NCI-H2227 treated with DMSO at 0.1 percent for 48 hours (cell line): ENCODE measurements at places on chromosomes 13 and 19.

DNA sequence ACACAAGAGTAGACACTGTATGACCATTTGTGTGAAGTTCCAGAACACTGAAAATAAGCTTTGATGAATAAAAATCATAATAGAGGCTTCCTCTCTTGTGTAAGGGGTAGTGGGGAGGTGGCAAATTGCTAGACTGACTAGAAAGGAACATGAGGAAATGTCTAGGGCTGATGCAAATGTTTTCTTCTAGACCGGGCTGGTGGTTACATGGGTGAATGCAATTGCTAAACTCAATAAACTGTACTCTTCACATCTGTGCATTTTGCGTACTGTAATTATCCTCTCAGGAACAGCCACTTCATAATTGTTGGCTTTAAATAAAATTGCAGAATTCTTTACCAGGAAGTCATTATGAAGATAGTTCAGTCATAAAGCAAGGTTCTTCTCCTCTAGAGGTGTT lies 5.2 kb upstream of the KBTBD7 start:
- DNase-seq: peak; percentile 36

- no peak for DNase-seq
Measured at GRCh38 chr13:110907951-110908898, 6.6 kb downstream of the ANKRD10 start.

DNA sequence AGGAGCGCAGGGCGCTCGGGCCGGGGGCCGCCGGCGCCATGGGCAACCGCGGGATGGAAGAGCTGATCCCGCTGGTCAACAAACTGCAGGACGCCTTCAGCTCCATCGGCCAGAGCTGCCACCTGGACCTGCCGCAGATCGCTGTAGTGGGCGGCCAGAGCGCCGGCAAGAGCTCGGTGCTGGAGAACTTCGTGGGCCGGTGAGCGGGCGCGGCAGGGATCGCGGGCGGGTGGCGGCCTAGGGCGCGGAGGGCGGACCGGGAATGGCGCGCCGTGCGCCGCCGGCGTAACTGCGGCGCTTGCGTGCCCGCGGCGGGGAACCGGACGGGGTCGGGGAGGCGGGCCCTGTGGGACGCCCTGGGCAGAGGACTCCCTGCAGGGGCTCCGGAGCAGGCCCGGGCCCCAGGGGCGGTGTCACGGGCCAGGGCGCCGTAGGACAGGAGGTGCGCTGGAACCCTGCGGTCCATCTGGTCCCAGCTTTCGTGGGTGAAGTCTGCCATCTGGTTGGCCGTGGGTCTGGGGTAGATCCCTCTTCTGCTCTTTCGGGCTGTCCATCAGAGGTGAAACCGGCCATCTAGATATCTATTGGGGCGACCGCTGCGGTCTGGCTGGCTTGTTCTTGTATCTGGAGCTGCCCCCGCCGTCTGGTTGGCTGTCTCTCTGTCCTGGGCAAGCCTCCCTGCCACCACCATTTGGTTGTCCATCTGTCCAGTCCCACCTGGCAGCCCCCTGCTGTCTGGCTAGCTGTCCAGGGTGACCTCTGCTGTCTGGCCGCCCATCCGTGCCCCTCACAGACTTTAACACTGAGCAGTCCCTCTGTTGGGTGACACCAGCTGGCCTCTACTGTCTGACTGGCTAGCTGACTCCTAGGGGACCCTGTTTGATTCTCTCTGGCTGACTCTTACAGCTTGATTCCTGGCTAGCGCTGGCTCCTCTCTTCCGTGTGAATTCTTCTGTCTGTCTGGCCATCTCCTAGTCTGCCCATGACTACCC lies 622 bp downstream of the DNM2 start:
- no peak for DNase-seq

DNA sequence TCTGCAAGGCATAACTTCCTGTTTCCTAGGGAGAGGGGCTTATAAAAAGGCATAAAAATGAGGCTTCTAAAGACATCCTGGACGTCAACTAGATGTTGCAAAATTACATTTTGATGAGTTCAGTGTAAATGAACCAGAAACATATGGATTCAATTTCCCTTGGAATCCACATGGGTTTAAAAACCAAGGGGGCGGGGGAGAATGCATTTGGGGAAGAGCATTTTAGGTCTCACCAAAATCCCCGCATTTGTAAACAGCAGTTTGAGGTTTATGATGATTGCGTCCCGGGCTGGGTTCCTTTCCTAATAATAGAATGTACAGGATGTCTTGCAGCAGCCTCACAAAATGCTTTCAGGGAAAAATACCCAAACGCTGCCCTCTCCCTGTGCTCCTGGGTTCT lies 407.8 kb downstream of the ZNF536 start:
- DNase-seq: no peak

- no peak for DNase-seq
Measured at GRCh38 chr13:34667286-34668218, 274.5 kb upstream of the NBEA start.

GRCh38 chr19:45413497-45413896 lies 7.1 kb downstream of the POLR1G start:
- no peak for DNase-seq

DNA sequence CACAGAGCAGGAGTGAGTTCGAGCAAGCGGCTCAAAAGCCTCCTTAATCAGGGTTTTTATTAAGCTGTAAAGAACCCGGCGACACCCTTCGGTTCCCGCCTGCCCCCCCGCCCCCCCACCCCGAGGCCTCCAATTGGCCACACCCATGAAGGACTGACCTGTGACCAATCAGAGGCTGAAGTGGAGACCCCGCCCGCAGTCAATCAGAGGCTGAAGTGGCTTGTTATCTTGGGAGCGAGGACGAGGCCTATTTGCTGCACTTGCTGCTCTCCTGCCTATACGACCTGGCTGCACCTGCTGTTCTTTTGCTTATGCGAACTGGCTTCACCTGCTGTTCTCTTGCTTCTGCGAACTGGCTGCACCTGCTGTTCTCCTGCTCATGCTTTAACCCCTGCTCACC lies 844.9 kb downstream of the OLFM4 start:
- no peak for DNase-seq

DNA sequence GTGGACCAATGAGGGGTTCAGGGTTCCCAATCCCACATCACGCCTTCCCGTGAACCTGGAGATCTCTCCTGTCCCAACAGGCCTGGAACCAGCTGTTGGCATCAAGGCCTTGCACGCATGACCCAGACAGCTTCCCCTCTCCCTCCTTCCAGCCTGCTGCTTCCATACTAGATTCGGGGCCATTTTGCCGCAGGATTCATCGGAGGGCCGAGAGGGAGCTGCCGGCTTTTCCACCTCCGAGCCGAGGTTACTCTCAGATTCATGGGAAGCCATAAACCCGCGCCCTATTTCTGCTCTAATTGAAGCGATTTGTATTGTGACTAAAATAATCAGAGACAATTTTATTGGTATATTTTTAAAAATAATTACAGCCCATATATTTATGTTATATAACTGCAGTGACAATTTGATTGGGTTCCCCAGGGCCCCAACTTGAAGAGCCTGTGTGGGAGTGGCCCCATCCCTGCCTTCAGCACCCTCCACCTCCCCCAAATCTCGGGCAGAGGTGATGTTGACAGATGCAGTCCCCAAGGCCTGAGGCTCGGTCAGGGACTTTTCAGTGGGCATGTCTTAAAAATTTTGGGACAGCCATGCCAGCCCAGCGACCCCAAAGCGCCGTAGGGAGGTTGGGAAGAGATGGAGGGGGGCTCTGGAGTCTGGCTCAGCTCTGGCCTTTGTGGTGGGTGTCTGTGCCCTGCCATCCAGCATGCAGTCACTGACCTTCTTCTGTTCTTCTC lies 30.8 kb upstream of the PEPD start:
- DNase-seq: no peak

DNA sequence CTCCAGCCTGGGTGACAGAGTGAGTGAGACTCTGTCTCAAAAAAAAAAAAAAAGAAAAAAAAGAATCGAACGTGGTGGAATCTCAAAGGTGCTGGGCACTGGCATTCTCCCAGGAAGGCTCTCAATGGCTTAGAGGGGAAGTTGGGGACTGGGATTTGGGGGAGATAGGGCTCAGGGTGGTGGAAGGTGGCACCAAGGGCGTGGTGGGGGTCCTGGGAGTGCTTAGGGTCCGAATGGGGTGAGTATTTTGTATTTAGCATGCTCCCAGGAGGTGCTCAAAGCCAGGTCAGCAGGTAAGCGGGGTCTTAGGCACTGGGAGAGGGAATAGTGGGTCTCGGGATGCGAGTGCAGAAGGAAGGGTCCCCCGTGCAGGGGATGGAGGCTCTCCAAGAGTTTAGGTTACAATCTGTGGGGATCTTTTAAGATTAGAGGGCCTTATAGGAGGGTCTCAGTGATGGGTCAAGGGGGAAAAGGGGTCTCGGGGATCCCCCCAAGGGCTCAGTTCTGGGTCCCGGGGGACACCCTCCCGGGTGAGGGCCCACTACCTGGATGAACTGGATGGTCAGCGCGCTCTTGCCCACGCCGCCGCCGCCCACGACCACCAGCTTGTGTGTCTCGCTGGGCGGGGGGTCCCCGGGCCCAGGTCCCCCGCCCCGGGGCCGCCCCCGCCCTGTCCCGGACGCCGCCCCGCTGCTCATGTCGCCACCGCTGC lies 386 bp downstream of the RRAS start:
- no peak for DNase-seq

- DNase-seq: no peak
Measured at GRCh38 chr19:45753548-45753947, 15.5 kb downstream of the SIX5 start.

- DNase-seq: peak; percentile 57
Measured at GRCh38 chr19:33706631-33707030, 84.9 kb downstream of the CHST8 start.

DNA sequence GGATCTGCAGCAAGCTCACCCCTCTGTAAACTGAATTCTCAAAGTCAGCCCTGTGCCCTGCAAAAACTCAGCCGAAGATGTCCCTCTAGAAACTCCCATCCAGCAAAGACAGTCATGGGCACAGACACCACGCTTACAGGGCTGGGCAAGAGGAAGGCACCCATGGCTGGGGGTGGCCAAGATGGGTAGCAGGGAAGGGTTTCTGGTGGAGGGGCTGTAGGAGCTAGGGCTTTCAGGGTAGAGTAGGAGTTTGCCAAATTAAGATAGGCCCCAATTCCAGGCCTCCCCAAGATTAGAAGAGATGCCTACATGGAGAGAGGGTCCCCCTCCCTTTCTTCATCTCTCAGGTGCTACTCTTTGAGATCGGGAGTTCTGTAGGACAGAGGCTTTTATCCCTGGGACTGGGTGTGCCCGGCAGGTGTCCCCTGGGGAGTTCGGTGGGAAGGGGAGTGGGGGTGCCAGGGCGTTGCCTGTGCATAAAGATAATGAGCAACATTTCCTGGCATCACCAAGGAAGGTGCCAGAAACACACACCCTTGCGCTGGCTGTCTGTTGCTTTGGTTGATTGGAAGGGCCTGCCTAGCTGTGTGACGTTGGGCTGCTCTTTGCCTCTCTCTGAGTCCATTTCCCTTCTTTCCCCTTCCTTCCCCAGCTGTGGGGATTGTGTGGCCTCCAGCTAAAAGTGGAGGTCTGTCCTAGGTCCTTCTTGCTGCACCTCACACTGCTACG lies 9.4 kb downstream of the NRTN start:
- DNase-seq: no peak

- DNase-seq: no peak
Measured at GRCh38 chr13:28459911-28460310, 35.0 kb downstream of the FLT1 start.

GRCh38 chr19:3844596-3844995 lies 24.2 kb downstream of the ZFR2 start:
- DNase-seq: no peak

DNA sequence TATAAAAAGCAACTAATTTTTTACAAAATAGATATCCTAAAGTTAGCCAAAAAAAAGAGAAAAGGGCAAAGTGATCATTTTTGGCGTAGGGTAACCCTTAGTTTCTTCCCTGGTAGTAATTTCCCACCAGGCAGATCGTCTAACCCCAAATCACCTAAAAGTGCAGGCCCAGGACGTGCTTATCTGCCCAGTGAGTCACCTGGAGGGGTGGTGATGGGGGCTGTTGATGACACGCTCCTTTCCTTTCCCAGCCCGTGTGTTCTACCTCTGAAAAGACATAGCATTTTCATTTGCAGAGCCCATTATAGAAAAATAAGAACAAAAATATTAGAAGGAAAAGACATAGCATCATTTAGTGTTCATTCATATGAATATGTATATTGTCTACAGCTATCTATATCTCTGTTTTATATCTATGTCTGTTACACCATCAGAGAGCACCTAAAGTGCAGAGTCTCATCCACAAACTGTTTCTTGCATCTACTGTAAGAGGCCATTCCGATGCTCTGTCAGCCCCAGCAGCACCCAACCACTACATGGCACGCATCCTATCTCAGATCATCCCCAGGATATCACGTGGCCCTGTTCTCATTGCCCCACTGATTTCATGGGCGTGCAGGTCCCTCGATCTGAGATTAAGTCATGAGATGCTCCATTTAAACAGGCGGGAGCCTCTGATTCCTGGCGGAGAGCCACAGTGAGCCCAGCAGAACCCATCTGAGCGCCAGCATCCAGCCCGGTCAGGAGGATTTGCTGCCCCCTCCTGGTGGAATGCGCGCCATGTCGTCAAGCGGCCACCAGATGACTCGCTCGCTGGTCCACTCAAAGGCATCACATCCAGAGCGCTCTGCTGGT lies 8.5 kb upstream of the LILRB3 start:
- DNase-seq: peak; percentile 98
